ENCODE measurements at places on chromosomes 13 and 19.

- no peak for DNase-seq
Observed at GRCh38 chr13:95192998-95193397, 108.3 kb downstream of the ABCC4 start.

- no peak for DNase-seq
Observed at GRCh38 chr13:109204252-109204651, 574.8 kb downstream of the MYO16 start.

GRCh38 chr19:6711078-6711361 is 9.4 kb downstream of the C3 start:
- DNase-seq, result no peak

- DNase-seq, result no peak
Observed at GRCh38 chr13:107736731-107737130, 478.6 kb downstream of the LIG4 start.

DNA sequence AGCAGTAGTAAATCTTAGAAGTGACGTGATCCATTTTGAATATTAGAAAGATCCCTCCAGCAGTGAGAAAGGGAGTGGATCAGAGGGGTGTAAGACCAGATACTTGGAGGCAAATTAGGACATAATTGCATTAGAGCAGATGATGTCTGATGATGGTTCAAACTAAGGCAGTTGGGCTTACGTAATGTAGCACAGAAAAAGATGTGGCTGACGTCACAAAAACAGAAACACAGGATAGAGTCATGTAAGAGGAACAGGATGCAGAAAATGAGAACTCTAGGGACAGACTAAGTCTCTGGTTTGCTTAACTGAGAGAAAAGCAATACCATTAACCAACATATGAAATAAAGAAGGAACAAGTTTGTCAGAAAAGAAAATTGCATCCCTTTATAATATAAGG is 392.5 kb upstream of the DACH1 start:
- DNase-seq, result no peak

GRCh38 chr13:92122186-92122853 is 723.9 kb downstream of the GPC5 start:
- DNase-seq, result no peak

DNA sequence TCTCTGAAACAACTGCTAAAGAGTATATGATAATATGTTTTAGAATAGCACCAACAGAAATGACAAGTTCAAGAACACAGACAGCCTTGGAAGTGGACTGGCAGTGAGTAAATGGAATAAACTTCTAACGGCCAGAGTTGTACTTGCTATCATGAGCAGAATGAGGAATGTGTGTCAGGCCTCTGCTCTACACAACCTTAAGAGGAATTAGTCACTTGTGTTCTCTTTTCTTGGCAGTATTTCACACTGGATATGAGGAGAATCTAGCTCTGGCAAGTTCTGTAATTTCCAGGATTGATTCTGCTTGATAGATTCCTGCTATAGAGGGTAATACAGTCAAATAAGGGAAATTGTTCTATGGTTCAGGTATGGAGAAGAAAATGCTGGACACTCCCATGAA is 757.3 kb downstream of the EFNB2 start:
- no peak for DNase-seq

DNA sequence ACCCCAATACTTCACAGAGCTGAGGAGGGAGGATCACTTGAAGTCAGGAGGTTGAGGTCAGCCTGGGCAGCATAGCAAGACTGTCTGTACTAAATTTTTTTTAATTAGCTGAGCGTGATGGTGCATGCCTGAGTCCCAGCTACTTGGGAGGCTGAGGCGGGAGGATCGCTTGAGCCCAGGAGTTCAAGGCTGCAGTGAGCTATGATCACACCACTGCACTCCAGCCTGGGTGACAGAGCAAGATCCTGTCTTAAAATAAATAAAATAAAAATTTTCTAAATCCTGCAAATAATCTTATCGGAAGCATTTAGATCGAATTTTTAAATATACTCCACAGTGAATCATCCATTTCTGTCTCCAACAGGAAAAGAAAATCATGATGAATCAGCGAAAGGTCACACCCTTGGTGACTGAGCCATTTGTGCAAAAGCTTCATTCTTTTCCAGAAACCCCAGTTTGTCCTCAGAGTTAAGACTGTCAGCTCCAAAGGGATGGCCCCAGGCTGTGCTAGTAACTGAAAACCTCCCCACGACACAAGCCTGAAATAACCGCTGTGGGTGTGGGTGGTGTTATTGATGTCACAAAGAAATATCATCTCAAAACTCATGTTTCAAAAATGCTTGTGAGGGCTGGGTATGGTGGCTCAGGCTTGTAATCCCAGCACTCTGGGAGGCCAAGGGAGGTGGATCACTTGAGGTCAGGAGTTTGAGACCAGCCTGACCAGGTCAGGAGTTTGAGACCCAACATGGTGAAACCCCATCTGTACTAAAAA is 167.6 kb downstream of the PTPRS start:
- peak; percentile 50 for DNase-seq

DNA sequence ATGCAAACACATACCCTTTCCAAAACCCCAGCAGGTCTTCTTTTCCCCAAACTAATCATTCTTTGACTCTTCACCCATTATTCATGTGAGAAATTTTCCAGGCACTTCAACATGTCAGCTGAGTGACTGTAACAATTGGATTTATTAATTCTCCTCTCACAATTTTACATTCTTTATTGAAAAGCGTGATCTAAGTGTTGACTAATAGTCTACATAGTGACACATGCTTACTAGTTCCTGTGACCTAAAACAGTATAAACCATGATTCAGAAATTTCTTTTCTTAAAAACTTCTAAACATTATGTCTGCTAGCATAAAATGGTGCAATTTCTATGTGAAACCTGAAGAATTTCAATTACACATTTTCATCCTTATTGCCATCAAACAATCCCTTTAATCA is 532.3 kb downstream of the GPC5 start:
- DNase-seq, result no peak

- no peak for DNase-seq
Observed at GRCh38 chr13:98771838-98772611, 19.6 kb upstream of the SLC15A1 start.

DNA sequence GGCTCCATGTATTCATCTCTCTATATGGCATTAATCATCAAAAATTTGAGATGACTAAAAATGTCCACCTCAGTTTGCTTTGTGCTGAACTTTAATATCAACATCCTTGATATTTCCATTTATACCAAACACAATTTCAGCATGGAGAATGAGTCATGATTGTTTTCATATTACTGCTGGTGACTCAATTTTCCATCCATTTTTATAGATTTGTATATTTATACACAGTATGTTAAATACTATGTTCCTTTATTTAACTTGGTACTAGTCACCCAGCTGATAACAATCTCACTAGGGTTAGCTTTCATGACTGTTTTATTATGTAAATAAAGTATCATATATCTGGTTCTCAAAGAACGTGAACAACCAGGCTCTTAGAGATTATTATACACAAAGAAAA is 1255.1 kb downstream of the SLITRK1 start:
- DNase-seq, result no peak

DNA sequence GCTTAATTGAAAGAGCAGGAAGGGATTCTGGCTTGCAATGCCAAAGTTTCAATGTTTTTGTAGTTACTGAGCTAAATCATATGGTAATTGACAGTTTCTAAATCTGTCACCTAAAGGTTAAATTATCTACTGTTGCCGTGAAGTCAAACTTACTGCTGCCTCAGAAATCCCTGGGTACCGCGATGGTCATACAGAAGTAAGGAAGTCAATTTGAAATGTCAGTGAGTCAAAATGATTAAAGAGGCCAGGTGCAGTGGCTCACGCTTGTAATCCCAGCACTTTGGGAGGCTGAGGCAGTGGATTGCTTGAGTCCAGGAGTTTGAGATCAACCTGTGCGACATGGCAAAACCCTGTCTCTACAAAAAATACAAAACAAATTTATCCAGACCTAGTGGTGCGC is 48.8 kb upstream of the TPM4 start:
- no peak for DNase-seq

DNA sequence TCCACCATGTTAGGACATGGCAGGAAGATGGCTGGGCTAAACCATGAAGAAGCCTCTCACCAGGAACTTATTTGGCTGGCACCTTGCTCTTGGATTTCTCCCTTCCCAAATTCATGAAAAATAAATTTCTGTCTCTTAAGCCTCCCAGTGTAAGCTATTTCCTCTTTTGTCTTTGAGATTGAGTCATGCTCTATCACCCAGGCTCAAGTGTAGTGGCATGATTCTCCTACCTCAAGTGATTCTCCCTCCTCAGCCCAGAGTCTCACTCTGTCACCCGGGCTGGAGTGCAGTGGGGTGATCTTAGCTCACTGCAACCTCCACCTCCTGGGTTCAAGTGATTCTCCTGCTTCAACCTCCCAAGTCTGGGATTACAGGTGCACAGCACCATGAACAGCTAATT is 12.6 kb downstream of the ZNF888 start:
- no peak for DNase-seq

- DNase-seq, result no peak
Observed at GRCh38 chr19:16470911-16471811, 609 bp downstream of the EPS15L1 start.

Data from GOT3 (cell line).